ENCODE measurements at places on chromosomes 7 and 10.

GRCh38 chr10:46995234-46995633 lies 84.0 kb downstream of the PTPN20 start:
- no peak for DNase-seq

DNA sequence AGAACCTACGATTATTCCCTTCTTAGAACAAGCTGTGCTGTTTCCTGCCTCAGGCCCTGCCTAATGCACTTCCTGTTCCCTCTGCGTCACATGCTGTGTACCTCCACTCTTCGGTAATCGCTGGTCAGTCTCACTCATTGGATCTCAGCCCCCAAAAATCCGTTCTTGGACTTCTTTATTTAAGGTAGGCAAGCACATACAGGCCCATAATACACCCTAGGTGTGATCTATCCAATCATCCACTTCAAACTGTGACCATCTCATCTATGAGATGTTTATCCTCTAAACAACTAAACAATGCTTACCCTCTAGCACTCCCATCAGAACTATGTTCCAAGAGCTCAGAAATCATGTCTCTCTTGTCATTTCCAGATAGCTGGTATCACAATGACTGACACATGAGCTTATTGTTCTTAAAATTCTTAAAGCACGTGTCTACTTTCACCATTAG lies 83.9 kb downstream of the CADPS2 start:
- DNase-seq: no peak

DNA sequence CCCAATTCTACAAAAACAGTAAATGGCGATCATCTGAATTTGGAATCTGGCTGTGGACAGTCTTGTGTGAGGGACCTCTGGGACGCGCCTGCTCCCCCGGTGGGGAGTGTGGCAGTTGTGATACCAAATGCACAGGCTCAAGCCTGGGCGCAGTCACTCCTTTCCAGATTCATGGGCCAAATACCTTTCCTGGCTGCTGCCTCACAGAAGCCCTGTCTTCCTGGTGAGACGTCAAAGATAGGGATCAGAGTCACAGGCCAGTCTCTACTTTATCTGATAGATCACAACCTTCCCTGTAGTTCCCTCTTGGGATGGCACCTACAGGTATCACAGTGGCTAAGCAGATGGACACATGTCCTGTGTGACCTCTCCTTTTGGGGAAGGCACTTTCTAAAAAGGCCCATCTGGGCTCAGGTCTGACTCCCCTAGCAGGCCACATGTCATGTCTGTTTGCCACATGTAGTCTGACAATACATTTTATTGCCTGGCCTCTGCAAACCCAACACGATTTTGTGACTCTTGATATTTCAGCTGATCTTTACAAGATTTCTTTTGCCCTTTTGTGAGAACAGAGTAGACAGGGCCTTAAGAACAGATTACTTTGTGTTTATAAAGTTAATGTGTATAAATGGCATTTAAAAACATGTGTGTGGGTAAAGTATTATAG lies 150.1 kb downstream of the SNX10 start:
- no peak for DNase-seq

- DNase-seq: no peak
These were observed 439 bp downstream of the IQUB start for GRCh38 chr7:123533929-123534382.

- DNase-seq: no peak
These were observed 75.4 kb downstream of the ADARB2 start for GRCh38 chr10:1661859-1662437.

- DNase-seq: no peak
These were observed 27.5 kb upstream of the RELN start for GRCh38 chr7:104017001-104017400.

GRCh38 chr7:122970740-122971725 lies 24.5 kb downstream of the TAS2R16 start:
- no peak for DNase-seq

- no peak for DNase-seq
These were observed 92.9 kb upstream of the ZNF804B start for GRCh38 chr7:88666626-88667025.

Measured in esophagus squamous epithelium (tissue), 5 donors.